ENCODE measurements at places on chromosomes 1 and 21.

- DNase-seq, result no peak
These were observed 30.7 kb downstream of the CLIC4 start for GRCh38 chr1:24775916-24776315.

DNA sequence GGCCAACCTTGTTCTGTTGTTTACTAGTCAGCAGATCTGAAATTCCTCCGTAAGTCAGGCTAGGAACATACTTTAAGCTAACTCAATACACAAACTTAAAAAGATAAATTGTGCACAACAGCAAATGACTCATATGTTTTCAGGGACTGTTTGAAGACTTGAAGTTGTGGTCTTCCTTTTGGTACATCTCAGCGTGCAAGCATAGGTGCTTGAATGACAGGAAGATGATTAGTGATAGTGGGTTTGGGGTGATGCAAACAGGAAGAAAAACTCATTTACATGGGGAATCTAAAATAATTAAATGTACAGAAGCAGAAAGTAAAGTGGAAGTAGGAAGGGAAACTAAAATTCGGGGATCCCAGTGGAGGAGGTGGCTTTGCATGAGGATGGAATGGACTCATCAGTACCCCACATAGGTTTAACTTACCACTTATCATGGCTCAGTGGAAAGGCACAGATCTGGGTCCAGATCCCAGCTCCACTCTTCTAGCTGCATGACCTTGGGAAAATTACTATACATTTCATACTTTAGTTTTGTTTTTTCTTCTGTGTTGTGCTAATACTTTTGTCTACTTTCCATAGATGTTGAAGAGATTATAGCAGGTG, 122.3 kb downstream of the XCL2 start:
- DNase-seq, result no peak

- DNase-seq, result no peak
These were observed 819.0 kb upstream of the ADGRL4 start for GRCh38 chr1:79825551-79825950.

GRCh38 chr1:213251972-213252371, 200.9 kb downstream of the RPS6KC1 start:
- no peak for DNase-seq

DNA sequence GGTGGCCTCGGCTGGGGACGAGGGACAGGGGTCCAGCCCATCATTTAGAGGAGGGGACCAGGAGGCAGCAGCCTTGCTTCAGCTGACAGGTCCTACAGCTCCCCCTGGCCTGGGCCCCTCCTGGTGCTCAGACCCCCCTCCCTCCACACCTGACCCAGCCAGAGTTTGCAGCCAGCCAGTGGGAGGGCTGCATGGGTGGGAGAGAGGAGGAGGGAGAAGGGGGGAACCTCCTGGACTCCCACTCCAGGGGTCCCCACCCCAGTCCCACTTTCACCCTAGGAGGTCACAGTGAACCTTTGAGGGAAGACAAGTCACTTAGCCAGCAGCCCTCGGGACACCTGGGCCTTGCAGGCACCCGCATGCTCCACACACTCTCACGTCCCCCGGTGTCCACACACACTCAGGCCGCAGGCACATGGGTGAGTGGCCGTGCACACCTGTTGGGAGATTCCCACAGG, 108.9 kb upstream of the ZBTB40 start:
- no peak for DNase-seq
